ENCODE measurements at places on chromosomes 2 and 18. TPM values are rescaled to one million over a fixed set of nuclear protein-coding genes. Genes with fewer than 3 reads are reported as not detected.

GRCh38 chr2:160010361-160011145, 51.9 kb downstream of the PLA2R1 start:
- no peak for DNase-seq

REG1A gene
- not detected for total RNA-seq

DNA sequence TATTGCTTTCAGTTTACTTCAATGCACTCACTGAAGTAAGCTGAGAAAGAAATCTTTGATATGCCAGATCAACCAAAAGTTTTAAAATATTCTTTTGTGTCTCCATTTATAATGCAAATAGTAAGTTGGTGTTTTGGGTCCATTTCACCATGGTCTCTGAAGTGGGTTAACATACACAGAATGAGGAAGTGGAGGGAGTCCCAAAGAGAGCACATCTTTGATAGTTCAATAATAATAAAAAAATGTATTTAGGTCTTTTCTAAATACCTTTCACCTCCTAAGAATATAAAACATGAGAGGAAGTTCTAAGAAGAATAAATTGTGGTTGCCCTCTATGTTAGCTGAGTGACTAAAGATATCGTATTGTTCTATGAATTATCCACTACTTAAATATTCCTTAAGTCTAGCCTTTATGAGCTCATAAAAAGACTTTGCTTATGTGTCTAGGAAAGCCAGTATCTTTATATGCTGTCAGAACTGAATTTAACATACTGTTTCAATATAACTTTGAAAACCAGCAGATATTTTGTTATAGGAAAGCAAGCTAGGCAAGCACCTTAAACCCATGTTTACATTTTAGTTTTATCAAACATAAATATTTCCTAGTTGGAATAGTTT, 148.7 kb upstream of the ZEB2 start:
- no peak for DNase-seq

DNA sequence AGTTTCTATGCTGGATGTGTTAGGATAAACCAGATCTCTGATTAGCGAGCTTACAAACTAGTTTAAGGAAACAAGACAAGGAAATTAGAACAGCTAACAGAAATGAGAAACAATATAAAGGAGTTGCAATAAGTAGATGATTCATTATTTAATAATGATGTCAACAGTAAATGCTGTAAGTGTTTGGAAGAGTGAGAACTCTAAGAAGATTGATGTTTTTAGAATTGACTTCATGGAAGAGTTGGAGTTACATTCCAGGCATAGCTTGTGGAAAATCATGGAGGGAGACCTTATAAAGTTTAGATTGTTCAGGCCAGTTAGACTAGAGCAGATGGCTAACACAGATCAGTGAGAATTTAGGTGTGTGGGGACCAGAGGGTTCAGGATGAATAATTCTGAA, 32.6 kb downstream of the PPP1R1C start:
- DNase-seq, result no peak

DNA sequence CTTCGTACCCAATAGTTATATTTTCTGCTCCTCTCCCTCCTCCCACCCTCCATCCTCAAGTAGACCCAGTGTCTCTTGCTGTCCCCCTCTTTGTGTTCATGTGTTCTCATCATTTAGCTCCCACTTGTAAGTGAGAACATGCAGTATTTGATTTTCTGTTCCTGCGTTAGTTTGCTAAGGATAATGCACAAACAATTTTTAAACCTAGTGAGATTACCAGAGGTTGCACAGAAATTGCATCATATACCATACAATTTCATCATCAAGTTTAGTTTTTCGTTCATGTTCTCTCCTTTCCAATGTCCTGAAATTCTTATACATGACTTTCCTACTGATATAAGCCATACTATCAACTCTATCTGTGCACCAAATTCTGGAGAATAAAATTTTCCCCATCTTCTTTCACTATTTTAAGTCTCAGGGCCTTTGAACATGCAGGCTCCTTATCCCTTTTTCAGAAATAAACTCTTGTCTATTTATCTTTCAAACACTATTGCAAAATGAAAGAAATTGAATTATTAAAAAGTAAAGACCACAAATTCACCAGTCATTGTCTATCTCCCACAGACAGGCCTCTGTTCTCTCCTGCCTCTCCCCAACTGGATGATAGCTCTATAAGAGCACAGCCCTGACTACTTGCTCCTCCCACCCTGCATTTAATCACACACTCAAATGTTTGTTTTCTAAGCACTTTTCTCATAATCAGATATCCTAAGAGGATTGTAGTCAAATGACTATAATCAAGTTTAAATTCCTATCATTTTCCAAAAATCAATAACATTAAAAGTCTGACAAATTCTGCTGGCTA, 27.2 kb upstream of the B4GALT6 start:
- no peak for DNase-seq

OTOS gene
- total RNA-seq, result not detected

GRCh38 chr2:102190430-102191107, 3.7 kb downstream of the IL1RL2 start:
- DNase-seq, result no peak

GRCh38 chr18:46253498-46253897, 149.3 kb downstream of the HAUS1 start:
- no peak for DNase-seq

GRCh38 chr2:224206816-224207215, 167.7 kb upstream of the SERPINE2 start:
- no peak for DNase-seq

ALPG gene
- not detected for total RNA-seq

SERPINB10 gene
- not detected for total RNA-seq

Measured in neural crest cell (in vitro differentiated cells).